ENCODE measurements at places on chromosomes 7 and 10. TPM values are rescaled to one million over a fixed set of nuclear protein-coding genes. Genes with fewer than 3 reads are reported as not detected.

DNA sequence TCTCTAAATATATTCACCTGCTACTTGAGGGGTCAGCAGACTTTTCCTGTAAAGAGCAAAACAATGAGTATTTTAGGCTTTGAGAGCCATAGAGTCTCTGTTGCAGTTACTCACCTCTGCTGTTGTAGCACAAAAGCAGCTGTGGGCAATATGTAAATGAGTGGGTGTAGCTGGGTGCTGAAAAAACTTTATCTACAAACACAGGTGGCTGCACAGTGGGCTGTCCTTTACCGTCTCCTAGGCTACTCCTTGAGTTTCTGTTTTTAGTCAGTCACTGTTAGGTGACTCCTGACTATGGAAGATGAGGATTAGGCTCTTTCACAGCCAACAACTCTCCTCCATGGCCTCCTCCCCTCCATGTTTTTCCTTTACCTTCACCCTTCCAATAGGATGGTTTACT, 286.1 kb upstream of the C7orf33 start:
- H3K27ac ChIP-seq = no peak overlapping the region
- DNase-seq = no peak
- H3K4me3 ChIP-seq = no peak overlapping the region
- no peaks in the 10 kb centered on the region for H3K27me3 ChIP-seq
- H3K4me1 ChIP-seq = no peaks in the 10 kb centered on the region
- H3K36me3 ChIP-seq = no peaks in the 10 kb centered on the region

INMT gene
- 0.08 TPM for total RNA-seq

GRCh38 chr10:118832241-118832651, 77.5 kb upstream of the CACUL1 start:
- no peaks in the 10 kb centered on the region for H3K36me3 ChIP-seq
- no peak overlapping the region for H3K27ac ChIP-seq
- no peaks in the 10 kb centered on the region for H3K4me1 ChIP-seq
- no peak overlapping the region for H3K4me3 ChIP-seq
- no peaks in the 10 kb centered on the region for H3K27me3 ChIP-seq

DNA sequence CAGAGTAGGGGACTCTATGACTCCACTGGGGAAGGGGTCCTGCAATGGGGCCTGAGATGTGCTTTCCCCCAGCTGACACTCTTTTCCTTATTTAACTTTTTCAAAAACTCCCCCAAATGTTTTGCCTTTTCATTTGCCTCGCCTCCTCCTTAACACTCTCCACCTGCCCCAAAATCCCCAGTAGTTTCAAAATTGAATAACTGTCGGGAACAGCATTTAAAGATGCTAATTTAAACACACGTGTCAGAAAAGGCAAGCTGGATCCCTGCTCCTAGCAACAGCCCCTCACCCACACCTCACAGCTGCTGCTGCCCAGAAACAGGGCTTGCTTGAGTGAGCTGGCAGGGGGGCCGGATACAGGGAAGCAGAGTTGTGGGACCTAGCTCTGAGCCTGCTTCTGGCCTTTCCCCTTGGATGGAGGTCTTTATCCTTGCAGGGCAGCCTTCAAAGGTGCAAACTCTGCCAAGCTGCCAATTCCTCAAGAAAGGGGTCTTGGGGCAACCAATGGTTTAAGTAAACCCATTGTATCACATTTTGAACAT, 115.3 kb downstream of the KCNMA1 start:
- H3K4me3 ChIP-seq = no peak overlapping the region
- peaks cover 47% of the 10 kb centered on the region for H3K4me1 ChIP-seq
- H3K27me3 ChIP-seq = no peaks in the 10 kb centered on the region
- DNase-seq = no peak

DNA sequence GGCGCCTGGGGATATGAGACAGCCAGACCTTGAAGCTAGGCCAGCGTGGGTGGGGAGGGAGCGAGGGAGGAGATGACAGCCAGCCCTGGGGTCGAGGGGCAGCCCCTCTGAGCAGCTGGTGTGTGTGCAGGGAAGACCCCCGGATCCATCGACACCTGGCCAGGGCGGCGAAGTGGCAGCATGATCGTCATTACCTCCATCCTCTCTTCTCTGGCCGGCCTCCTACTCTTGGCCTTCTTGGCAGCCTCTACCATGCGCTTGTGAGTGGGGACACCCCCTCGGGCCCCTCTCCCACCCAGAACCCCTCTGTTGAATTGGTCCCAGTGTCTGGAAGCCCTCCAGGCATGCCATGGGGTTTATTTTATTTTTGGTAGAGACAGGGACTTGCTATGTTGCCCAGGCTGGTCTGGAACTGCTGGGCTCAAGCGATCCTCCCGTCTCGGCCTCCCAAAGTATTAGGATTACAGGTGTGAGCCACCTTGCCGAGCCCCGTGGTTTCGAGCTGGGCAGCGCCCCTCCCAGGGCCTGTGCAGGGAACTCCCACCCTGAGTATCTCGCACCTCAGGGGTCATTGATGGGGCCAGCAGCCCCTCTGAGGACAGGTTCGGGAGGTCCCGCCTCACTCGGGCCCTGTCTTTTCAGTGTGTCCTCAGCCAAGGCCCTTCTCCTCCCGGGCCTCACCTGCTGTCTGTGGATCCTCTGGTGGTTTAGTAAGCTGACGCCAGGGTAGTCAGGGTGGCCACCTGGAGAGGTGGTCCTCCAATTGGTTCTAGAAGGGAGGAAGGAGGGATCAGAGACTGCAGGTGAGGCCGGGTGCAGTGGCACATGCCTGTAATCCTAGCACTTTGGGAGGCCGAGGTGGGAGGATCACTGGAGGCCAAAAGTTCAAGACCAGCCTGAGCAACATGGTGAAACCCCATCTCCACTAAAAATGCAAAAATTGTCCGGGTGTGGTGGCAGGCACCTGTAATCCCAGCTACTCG, 3.8 kb downstream of the UPK3B start:
- DNase-seq = peak; percentile 35
- H3K27ac ChIP-seq = no peak overlapping the region
- H3K4me1 ChIP-seq = peaks cover 7% of the 10 kb centered on the region

NKX2-3 gene
- not detected for total RNA-seq

DNA sequence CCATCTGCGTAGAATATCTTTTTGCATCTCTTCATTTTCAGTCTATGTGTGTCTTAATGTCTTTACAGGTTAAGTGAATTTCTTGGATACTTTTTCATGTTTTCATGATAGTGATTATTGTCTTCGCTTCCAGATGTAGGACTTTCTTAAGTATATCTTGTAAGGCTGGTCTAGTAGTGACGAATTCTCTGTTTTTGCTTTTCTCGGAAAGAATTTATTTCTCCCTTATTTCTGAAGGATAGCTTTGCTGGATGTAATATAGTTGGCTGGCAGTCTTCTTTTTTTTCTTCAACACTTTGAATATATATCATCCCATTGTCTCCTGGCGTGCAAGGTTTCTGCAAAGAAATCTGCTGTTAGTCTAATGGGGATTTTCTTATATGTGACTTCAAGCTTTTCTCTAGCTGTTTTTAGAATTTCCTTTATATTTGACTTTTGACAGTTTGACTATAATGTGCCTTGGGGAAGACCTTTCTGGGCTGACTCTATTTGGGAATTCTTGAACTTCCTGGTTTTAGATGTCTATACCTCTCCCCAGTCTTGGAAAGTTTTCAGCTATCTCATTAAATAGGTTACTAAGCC, 14.3 kb downstream of the GTPBP4 start:
- H3K27me3 ChIP-seq = no peaks in the 10 kb centered on the region
- peaks cover 100% of the 10 kb centered on the region for H3K36me3 ChIP-seq
- no peak overlapping the region for H3K4me3 ChIP-seq
- no peak overlapping the region for H3K27ac ChIP-seq

GRCh38 chr7:137408126-137408525, 64.6 kb upstream of the PTN start:
- H3K4me1 ChIP-seq = no peaks in the 10 kb centered on the region
- H3K27ac ChIP-seq = no peak overlapping the region
- H3K36me3 ChIP-seq = no peaks in the 10 kb centered on the region
- no peak for DNase-seq
- H3K27me3 ChIP-seq = no peaks in the 10 kb centered on the region

- H3K36me3 ChIP-seq = no peaks in the 10 kb centered on the region
- H3K27me3 ChIP-seq = peaks cover 14% of the 10 kb centered on the region
- no peak overlapping the region for H3K4me3 ChIP-seq
- H3K27ac ChIP-seq = no peak overlapping the region
- DNase-seq = no peak
Measured at GRCh38 chr10:1548146-1548545, 189.2 kb downstream of the ADARB2 start.

NPSR1 gene
- not detected for total RNA-seq

ANKRD1 gene
- 29.8 TPM for total RNA-seq

GRCh38 chr7:41830271-41830670, 127.4 kb upstream of the INHBA start:
- no peaks in the 10 kb centered on the region for H3K36me3 ChIP-seq
- no peak overlapping the region for H3K27ac ChIP-seq
- no peak overlapping the region for H3K4me3 ChIP-seq
- no peaks in the 10 kb centered on the region for H3K27me3 ChIP-seq
- DNase-seq = no peak
- H3K4me1 ChIP-seq = peaks cover 9% of the 10 kb centered on the region

CAMK2G gene
- 17.6 TPM for total RNA-seq

DNA sequence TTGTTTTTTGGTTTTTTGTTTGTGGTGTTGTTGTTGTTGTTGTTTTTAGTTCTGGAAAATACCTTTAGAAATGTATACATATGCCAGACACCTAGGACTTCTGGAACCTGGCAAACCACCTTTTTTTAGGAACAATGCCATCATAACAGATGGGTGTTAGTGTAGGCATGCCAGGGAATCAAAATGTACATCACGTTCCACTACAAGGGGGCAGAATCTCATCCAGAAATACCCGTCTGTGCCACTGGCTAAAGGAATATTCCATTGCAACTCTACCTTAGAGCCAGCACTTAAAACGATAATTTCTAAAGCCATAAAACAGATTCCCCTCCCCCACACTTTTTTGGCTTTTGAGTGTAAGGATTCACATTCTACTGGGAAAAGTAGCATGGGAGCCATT, 239.8 kb downstream of the ETV1 start:
- DNase-seq = no peak
- no peak overlapping the region for H3K4me3 ChIP-seq
- H3K4me1 ChIP-seq = no peaks in the 10 kb centered on the region
- no peaks in the 10 kb centered on the region for H3K36me3 ChIP-seq

DNA sequence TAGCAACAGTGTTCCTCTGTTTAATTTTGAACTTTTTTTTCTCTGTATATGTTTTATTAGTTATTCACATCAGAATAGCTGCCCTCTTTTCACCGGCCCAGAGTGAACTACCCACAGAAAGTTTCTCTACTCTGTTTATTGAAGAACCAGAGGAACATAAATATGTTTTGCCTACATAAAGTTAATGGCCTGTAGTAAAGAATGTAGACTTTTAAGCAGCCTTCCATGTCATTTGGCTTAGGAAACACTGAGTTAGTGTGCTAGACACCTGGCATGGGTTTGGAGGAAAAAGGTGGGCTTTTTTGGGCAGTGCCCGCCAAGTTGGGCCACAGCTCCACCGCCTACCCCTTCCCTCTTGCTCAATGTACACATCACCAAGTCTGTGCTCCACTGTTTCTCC, 8.9 kb upstream of the MEST start:
- H3K27ac ChIP-seq = no peak overlapping the region
- H3K4me1 ChIP-seq = no peaks in the 10 kb centered on the region
- H3K36me3 ChIP-seq = no peaks in the 10 kb centered on the region
- no peaks in the 10 kb centered on the region for H3K27me3 ChIP-seq
- H3K4me3 ChIP-seq = no peak overlapping the region

DNA sequence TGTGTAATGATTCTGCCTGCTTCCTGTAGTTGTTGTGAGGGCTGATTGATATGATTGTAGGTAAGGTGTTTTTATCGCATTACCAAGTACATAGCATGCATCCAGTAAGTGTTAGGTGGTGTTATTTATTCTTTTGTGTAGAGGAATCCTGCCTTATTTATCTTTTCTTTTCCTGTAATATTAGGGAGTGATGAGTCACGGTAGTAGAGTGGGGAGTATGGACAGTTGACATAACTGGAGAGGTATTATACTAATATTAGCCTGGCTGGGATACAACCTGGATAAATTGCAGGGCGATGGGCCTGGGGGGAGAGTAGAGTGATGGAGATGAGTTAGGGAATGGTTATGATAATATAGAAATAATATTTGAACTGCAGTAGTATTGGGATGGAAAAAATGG, 9.8 kb downstream of the SDK1 start:
- no peaks in the 10 kb centered on the region for H3K36me3 ChIP-seq
- DNase-seq = no peak
- H3K27me3 ChIP-seq = no peaks in the 10 kb centered on the region
- H3K4me3 ChIP-seq = no peak overlapping the region

- H3K27ac ChIP-seq = no peak overlapping the region
- H3K4me3 ChIP-seq = no peak overlapping the region
- DNase-seq = no peak
- no peaks in the 10 kb centered on the region for H3K4me1 ChIP-seq
- no peaks in the 10 kb centered on the region for H3K36me3 ChIP-seq
Measured at GRCh38 chr10:23310404-23310803, 34.2 kb downstream of the C10orf67 start.

PALS2 gene
- total RNA-seq = 12.9 TPM

SFTPA1 gene
- total RNA-seq = not detected

- H3K36me3 ChIP-seq = no peaks in the 10 kb centered on the region
- H3K27ac ChIP-seq = no peak overlapping the region
- no peaks in the 10 kb centered on the region for H3K27me3 ChIP-seq
- peak; percentile 44 for DNase-seq
Measured at GRCh38 chr7:77157446-77157845, 35.0 kb downstream of the CCDC146 start.

DNA sequence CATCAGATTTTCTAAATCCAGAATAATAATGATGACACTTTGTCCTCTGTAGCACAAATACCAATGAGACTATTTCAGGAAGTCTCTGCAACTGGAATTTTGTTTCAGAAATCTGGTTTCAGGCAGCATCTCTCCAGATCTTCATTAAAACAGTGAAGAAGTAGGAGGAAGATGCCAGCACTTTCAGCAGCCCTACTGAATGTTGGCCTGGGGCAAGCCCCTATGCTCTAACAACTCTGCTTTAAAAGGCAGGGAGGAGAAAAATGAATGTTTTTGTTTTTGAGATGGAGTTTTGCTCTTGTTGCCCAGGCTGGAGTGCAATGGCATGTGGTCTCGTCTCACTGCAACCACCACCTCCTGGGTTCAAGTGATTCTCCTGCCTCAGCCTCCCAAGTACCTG, 7.2 kb upstream of the CAV1 start:
- no peak overlapping the region for H3K4me3 ChIP-seq
- no peaks in the 10 kb centered on the region for H3K27me3 ChIP-seq
- no peak for DNase-seq
- no peaks in the 10 kb centered on the region for H3K36me3 ChIP-seq

DNA sequence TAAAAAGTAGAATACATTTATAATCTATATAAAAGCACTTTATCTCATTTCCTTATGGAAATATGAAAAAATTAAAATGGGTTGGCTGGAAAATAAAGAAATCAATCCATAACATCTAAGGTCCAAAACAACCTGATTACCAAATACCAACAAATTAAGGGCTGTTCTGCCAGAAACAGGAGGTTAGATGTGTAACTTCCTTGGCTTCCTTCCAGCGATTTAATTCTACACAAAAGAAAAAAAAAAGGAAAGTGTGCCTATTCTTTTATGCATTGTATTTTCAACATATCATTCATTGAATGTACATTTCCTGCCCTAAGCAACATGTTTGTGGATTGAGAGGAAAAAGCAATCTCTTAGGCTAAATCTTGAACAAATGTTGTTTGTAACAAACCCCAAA, 36.2 kb upstream of the USP6NL start:
- H3K36me3 ChIP-seq = no peaks in the 10 kb centered on the region
- no peak overlapping the region for H3K4me3 ChIP-seq
- no peak overlapping the region for H3K27ac ChIP-seq
- peaks cover 8% of the 10 kb centered on the region for H3K4me1 ChIP-seq
- H3K27me3 ChIP-seq = peaks cover 5% of the 10 kb centered on the region

Data from SJSA1 (cell line).